Hindlimb muscle (tissue), 1 donor: ENCODE measurements at places on chromosomes 2 and 18.

- DNase-seq: no peak
Measured at GRCh38 chr18:69617408-69617807, 216.7 kb downstream of the DOK6 start.

DNA sequence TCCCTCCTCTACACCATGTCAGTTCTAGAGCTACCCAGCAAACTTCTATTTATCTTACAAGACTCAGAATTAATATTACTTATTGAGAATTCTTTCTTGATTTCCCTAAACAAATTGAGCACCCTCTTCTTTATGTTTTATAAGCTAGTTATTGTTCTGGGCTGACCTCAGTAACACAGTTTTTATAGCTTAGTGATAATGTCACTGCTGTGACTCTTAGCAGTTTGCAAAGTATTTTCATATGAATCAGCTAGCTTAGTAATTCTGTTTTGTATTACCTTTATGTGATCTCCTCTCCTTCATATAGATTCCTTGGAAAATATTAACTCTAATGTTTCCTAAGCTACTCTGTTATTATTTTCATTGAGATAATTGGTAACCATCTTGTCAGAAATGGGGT lies 114.9 kb downstream of the PMS1 start:
- DNase-seq: no peak

DNA sequence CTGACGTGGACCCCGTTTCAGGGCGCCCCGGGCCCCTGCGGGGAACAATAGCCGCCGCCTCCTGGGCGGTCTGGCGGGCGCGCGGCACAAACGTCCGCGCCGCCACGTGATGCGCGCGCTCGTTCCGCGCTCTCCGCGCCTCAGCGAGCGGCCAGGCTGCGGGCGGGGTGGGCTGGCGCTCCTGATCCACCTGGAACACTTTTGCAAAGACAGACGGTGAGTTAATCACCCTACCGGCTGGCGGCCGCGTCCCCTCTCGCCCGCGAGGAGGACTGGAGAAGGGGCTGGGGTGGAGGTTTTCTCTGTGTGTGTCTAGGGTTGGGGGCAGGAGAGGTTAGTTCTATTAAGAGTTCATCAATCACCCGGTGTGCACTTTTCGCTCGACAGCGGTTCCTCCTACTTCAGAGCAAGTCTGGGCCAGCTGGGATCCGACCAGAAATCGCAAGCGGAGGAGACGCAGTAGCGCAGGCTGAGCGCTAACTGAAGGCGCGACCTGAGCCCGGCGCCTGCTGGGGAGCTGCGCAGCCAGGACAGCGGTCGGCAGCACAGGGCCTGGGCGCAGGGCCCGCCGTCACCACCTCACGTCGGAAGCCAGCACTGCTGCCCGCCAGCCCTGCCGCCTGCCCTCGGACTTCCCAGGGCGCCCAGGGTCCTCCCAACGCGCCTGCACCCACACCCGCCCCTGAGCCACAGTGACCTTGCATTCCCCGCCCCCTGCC lies 10.3 kb upstream of the HOXD1 start:
- DNase-seq: no peak

GRCh38 chr2:109162999-109163398 lies 34.0 kb downstream of the SH3RF3 start:
- no peak for DNase-seq

- DNase-seq: no peak
Measured at GRCh38 chr2:43142921-43143438, 83.4 kb downstream of the ZFP36L2 start.

DNA sequence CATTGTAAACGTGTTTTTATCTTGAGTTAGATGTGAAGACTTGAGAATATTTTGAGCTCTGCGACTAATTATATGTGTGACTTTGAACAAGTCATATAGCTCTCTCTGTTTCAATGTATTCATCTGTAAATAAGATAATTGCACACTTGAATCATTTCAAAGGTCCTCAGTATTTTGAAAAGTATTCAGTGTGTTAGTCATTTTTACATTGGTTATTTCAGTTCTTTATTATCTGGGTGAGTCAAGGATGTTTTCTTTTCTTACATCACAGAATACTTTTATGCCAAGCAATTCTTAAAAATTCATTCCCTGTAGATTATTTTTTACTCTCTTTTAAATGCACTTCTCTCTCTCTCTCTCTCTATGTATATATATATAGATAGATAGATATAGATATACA lies 1098.0 kb upstream of the ZEB2 start:
- no peak for DNase-seq

DNA sequence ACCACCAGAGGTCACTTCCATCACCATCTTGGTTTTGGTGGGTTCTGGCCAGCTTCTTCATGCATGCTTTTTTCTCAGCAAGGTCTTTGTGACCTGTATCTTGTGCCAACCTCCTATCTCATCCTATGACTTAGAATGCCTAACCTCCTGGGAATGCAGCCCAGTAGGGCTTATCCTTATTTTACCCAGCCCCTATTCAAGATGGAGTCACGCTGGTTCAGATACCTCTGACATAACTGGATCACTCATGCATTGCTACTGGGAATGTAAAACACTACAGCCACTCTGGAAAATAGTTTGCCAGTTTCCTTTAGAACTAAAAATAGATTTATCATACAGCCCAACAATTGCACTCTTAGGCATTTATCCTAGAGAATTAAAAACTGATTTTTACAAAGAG lies 219.2 kb downstream of the IRS1 start:
- no peak for DNase-seq

DNA sequence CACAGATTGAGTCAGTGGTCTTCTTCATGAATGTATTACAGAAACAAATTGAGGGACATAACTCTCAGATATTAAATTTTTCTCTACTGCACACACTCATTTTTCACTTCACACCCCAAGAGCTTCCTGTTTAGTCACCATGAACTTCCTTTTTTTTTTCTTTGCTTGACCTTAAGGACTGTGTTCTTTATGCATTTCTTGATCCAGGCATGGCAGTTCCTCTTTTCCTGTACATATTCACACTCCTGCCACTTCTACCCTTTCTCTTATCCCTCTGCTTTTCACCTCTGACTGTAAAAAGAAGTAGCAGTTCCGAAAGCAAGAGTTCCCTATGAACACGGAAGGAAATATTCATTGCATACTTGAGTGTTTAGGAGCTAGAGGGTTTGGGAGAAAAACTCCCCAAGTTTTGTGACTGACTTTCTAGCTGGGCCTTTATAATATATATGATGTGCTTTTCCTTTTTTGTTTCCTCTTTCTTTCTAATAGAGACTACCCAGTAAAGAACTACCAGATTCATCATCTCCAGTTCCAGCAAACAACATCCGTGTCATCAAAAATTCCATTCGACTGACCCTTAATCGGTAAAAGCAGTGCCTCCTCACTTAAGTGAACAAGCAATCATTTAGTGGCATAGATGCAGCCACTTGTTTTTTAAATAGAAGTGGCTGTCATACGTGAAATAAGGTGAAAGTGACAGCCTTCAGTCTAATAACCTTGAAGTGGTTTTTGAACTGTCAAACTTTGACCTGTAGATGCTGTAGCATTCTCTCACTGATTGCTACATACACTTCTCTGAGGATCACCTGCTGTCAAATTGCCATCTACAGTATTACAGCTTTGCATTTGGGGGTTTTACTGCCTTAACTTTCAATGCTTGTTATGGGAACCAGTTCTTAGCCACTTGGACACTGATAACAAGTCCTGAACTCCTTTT lies 40.8 kb downstream of the PAPOLG start:
- no peak for DNase-seq

GRCh38 chr2:112198780-112199179 lies 56.1 kb downstream of the ZC3H8 start:
- DNase-seq: no peak

DNA sequence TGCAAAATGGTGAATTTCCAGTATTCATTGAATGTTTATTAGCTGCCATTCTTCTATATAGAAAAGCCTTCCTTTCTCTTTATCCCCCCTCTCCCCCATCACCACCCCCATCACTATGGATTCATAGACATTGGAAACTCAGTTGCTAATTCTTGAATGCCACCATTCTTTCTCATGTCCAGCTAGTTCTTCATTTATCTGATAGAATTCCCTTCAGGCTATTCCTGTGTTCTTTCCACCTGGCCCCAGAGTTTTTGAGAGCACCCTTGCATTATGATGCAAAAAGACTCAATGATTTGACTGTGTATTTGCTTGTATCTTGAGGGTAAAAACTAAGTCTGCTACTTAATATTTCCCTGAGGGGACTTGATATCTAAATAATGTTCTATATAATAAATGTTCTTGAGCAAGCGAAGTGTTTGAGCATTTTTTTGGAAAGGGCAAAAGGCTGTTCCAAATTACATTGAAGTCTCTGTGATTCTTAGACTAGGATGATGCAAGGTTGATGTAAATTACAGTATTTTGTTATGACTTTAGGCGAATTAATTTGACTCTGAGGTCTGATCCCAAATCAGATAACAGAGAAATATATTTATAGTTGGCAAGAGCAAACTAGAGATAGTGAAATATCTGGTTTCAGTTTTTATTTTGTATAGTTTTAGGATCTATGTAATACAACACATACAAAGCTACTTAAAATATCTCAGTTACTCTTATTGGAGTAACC lies 18.8 kb upstream of the SOS1 start:
- no peak for DNase-seq

- DNase-seq: no peak
Measured at GRCh38 chr18:9827793-9828505, 57.8 kb upstream of the TXNDC2 start.

GRCh38 chr18:8982416-8983183 lies 119.9 kb upstream of the NDUFV2 start:
- peak; percentile 53 for DNase-seq

- no peak for DNase-seq
Measured at GRCh38 chr2:19369341-19369955, 11.0 kb upstream of the OSR1 start.

GRCh38 chr2:194332799-194333490 lies 1324.1 kb upstream of the SLC39A10 start:
- DNase-seq: no peak

DNA sequence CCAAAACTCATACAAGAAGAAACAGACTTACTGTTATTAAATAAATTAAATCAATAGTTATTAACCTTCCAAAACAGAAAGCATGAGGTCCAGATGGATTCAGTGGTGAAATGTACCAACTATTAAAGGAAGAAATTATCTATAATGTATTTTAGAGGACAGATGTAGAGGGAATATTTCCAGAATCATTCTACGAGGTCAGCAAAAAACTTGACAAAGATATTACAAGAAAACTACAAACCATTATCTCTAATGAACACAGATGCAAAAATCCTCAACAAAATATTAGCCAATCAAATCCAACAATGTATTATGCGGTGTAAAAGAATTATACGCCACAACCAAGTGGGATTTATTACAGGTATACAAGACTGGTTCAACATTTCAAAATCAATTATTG lies 63.7 kb downstream of the ROCK2 start:
- DNase-seq: no peak

DNA sequence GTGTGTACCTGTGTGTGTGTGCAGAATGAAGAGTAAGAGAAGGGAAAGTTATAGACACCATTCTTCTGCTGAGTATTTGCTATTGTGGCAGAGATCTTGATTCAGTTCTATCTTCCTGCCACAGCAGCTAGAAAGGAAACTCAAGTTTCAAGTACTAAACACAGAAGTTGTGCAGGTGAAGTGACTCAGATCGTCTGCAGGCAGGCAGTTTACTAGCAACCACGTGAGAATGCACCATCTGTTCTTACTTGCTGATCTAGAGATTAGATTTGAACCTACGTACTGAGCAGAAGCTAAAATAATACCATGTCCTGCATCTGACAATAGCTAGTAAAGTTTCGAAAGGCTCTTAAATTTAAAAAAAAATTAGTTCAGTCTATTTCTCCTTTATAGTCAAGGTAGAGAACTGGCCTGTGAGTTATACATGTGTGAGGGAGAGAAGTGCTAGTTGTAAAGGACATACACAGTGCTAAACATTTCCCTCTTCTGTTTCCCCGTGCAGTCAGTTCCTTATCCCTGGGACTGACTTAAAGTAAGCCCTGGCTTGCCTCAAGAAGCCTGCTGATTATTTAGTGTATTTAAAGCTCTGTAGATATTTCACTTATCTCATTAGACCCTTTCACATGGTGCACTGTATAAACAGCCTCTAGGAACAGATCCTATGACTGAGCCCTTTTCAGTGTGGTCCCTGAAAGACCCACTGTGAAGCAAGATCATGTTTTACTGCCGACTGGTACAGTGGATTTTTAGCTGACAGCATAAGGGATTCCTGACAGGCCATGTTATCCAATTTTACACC lies 45.0 kb downstream of the SLC38A11 start:
- DNase-seq: no peak

- DNase-seq: no peak
Measured at GRCh38 chr2:47014564-47015051, 99.0 kb upstream of the MCFD2 start.

DNA sequence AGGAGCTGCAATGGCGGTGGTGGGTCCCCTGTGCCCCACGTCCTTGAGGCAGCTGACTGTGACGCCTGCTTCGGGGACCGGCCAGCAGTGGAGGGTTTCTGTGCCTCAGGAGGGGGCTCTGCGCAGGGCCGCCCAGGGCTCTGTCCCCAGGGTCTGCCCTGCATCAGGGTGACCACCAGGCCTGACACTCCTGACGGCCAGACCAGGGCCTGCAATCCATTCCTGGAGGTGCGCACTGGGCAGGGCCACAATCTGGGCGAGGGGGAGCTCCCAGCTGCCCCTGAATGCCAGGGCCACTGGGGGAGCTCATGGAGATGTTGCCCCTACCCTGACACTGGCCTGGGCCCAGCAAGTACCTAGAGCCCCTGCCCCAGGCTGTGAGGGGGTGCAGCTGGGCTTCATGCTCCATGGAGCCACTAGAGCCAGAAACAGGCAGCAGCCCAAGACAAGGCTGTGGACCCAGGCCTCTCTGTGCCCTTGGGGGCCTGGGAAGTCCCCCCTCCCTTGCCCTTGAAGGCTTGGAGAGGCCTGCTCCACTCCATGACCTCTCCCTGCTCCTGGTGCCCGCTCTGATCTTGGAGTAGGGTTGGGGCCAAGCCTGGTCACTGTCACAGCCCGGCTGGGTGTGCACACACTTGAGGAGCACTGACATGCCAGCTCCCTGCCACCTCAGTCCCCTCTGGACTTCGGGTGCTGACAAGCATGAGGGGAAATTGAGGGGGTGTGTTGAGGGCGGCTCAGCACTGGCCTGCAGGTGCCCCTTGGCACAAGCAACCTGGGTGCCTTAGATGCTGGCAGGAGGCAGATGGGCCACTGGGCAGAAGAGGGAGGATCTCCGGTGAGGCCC lies 55.9 kb downstream of the LDAH start:
- no peak for DNase-seq

DNA sequence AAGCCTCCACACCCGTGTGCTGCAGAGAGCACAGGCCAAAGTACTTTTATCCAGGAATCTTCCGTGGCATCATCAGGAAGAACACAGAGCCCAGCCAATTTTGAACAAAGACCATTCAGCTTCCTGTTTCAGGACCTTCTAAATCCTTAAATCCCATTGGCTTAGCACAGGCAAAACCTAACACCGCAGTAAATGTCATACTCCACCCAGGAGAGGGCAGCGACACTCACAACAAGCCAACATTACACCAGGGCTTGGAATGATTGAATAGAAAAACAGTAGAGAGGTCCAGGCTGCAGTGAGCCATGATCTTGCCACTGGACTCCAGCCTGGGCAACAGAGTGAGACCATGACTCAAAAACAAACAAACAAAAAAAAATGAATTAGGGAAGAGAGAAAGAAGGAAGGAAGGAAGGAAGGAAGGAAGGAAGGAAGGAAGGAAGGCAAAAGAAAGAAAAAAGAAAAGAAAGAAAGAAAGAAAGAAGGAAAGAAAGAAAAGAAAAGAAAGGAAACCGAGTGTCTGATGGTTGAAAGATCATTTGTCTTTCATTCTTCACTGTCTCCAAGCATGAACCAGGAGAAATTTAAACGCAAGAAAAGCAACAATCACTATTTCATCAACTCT lies 144.6 kb upstream of the SATB2 start:
- DNase-seq: no peak

- no peak for DNase-seq
Measured at GRCh38 chr2:229802785-229803184, 88.4 kb upstream of the DNER start.

GRCh38 chr2:33573657-33574056 lies 25.4 kb downstream of the FAM98A start:
- no peak for DNase-seq
